Uterus (tissue), 4 donors: ENCODE measurements at places on chromosomes 2 and 18.

DNA sequence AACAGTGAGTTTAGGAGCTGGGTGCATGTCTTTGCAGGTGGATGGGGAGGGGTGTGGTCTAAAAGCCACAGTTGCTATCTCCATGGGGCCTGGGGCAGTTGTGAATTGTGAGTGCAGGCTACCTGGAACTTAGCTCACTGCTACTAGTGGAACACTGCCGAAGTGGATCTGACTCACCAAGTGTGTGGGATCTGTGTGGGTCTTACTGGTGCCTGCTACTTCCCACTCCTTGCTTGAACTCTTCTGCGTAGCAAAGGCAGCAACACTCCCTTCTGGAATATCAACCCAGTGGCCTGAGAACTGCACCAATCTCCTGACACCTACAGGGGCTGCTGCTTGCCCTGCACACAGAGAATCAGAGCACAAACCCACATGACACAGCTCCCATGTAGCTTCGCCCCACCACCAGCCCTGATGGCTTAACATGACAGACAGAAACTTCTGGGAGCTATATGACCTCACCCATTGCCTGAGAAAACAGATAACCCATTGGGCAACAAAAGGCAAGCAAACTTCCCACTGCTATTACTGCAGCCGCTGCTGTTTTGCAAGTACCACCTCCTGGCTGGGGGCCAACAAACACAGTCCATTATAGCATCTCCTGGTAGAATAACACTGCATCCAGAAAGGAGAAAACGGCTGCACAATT lies 455.1 kb upstream of the DDX18 start:
- DNase-seq: no peak

DNA sequence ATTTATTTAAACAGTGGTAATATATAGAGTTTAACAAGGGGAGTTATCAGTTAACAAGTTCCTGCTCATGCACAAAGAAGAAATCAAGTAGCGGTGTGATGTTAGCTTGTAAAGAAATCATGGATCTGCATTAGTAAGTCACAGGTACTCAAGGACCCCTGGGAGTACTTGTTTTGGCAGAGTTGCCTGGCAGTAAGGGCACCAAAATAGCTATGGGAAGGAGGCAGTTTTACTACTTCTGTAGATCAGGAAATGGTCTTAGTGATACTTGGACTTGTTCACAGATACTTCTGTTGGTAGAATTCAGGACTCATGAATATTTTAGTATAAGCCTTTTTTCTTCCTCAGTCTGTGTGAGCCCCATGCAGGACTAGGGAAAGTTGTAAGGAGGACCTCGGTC lies 107.3 kb upstream of the IL1R2 start:
- DNase-seq: no peak

- DNase-seq: no peak
Observed at GRCh38 chr2:43276266-43276941, 50.0 kb upstream of the ZFP36L2 start.

DNA sequence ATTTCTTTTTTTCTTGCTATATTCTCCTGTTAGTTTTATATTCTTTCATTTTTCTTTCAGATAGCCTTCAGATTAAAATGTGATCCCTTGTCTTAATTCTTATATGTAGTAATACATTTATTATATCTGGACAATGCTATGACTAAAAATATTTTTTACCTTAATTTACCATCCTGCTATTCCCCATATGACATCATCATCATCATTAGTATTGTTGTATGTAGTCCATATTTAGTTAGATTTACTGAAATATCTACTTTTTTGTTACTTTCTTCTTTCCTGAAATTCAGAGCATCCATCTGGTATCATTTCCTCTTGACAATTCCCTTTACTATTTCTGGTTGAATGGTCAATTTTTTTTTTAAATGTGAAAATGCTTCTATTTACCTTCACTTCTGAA lies 951.6 kb upstream of the POU3F3 start:
- DNase-seq: no peak

DNA sequence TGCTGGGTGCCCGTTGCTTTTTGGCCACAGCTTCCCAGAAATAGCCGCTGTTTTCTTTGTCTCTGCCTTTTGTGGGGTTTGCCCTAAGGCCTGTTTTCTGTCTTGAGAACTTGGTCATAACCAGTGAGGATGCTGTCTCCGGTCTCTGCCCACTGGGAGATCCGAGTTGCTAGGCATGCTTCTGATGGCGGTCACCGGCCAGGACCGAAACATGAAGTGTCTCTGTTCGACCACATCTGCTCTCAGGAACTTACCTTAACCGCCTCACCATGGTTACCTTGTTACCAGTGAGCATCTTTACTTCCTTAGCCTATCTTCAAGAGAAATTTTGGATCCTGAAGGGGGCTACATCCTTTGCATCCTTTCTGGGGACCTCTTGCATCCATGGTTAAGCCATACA lies 91.9 kb downstream of the RTP5 start:
- no peak for DNase-seq

DNA sequence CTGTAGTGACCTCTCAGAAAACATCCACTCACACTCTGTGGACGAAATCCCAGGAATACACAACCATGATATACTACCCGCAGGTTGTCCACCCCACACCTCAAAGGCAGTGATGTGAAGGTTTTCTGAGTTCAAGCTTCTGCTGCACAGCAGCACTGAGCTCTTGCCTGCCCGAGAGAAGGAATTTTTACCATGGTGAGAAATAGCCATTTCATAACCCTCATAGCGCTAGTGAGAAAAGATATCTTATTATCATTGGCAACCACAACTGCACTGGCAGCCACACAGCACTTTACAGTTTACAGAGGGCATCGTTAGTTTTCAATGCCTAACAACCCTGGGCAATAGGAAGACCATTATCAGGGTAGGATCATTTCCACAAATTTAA lies 36.9 kb downstream of the NAPG start:
- no peak for DNase-seq

GRCh38 chr2:151508519-151508918 lies 98.8 kb downstream of the RIF1 start:
- no peak for DNase-seq

GRCh38 chr2:124563426-124563825 lies 538.3 kb downstream of the CNTNAP5 start:
- DNase-seq: no peak

DNA sequence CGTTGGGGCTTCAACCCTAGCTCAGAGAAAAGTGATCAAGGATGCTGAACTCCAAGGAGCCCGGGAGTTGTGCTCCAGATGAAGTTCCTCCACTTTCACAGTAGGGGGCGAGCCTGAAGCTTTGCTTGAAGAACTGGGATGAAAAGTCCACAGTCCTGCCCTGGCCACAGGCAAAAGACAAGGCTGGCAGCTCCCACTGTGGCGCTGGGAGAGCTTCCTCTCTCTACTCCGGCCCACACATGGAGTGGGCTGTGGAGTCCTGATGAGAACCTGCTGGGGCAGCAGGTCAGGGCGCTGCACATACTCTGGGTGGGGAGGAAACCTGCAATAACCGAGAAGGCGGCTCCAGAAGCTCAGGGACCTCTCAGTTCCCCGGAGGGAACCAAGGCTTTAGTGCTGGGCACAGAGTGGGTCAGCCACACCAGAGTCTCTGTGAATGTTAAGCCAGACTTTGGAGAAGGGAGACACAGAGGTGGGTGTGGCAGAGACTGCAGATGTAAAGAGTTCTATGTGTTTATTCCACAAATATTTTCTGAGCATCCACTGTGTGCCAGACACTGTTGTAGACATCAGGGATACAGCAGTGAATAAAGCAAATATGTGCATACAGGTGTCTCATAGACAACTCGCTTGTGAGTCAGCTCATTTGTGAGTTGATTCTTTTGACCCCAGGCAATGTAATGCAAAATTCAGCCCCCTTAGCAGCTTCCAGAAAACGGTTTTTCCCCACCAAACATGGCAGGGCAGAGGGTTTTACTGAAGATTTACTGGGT lies 48.0 kb upstream of the MRPL33 start:
- DNase-seq: peak; percentile 80

DNA sequence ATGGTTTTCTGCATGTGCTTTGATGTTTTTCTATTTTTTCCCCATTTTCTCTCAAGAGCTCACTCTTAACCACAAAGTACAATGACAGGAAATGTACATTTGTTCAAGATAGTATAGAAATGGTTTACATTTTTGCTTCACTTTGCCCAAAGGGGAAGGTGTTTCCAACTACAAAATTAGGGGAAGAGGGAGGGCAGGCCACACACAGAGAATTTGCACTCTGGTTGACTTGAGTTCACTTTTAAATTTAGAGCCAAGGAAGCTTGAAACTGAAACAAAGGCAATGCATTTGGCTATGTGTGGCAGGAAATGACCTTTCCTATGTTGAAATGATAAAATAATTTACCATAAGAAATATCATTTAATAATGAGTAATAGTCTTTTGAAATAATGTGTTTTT lies 19.1 kb upstream of the VIT start:
- no peak for DNase-seq

- DNase-seq: no peak
Observed at GRCh38 chr2:216803791-216804190, 56.1 kb downstream of the TNP1 start.

DNA sequence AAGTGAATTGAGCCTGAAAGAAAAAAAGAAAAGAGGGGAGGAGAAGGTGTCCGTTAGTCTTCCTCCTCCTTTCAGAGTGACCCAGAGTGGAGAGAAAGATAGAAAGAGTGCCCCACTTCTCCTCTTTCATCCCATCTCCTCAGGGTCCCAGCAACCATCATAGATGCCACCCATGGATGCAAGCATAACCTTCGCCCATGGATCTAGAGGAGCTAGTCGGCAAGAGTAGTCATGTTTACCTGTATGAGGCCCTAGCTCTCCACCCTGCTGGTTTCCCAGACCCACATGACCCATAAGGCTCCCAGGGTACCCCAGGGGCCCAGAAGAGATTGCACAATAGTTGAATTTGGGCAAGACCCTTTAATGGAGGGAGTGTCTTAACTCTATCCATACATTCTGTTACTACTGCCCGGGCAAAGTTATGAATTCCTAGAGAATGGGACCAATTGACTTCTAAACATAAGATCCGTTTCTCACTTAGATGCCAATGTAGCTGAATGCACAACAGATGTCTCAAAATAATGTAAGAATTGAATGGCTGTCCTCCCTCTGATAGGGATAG lies 56.1 kb upstream of the CDCA7 start:
- DNase-seq: no peak

DNA sequence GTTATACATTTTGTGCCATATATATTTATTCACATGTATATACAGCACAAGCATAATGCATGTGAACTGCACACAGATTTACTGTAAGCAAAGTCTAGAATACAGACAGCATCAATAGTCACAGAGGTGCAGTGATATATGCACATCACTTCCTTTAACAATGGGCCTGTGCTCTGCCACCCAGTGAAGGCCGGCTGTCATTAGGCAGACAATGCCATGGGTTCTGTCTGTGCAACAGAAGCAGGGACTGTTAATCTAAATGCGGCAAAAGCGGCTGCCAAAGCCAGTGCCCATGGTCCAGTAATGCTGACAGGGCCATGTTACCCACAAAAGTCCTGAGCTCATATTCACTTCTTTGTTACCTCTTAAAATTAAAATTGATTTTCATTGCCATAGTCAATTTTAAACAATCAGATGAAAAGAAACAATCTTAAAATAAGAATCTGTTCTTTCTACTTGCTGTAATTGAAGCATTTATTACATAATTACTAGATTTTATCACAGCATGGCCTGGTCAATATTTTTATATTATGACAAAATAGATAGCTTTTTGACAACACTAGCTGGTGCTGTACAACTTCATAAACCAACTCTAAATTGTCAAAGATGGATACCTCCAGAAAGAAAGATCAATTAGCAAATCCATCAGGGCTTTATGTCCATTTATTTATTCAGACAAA lies 232.0 kb downstream of the STK39 start:
- DNase-seq: no peak

GRCh38 chr2:586641-587076 lies 90.5 kb downstream of the TMEM18 start:
- no peak for DNase-seq

- no peak for DNase-seq
Observed at GRCh38 chr2:241061275-241061674, 40.8 kb downstream of the MTERF4 start.

DNA sequence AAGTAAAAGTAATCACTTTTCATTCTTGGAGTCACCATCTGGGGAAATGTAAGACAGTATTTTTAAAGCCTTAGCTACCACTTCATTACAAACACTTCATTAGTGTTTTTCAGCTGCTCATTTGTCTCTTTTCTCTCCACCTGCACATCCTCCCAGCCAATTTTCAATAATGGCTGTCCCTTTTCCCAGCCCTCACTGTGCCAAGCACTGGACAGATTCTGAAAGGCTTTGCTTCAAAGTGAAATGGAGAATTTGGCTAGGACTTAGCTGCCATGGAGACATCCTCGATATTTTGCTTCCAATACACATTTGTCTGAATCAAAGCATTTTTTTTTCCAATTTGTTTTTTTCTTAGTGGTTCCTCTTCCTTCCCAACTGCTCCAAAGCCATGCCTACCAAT lies 272.4 kb upstream of the NRXN1 start:
- DNase-seq: no peak

DNA sequence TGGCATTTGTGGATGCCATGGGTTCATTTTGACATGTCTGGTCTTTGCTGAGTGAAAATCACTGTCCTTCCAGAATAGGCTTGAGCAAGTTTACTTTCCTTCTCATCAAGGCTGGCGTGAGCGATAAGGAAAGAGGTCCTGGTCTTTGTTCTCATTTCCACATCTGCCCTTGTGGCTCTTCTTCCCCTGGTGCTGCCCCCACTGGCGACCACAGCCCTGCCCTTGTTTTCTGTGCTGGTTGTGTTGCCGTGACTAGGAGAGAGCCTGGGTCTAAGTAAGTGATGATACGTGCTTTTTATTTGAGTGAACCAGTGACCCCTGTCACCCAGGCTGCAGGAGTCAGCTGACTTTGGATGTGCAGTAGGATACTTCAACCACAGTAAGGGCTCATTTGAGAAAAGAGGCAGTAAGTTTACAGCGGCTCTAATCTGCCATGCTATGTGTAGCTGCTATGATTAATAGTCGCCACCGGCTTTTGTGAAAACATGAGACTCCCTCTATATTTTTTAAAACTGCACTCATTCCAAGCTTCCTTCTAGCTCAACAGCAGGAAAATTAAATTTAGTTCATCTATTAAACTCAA lies 441.7 kb downstream of the RNF144A start:
- no peak for DNase-seq

GRCh38 chr2:82667491-82667890 lies 1791.6 kb downstream of the SUCLG1 start:
- DNase-seq: no peak

DNA sequence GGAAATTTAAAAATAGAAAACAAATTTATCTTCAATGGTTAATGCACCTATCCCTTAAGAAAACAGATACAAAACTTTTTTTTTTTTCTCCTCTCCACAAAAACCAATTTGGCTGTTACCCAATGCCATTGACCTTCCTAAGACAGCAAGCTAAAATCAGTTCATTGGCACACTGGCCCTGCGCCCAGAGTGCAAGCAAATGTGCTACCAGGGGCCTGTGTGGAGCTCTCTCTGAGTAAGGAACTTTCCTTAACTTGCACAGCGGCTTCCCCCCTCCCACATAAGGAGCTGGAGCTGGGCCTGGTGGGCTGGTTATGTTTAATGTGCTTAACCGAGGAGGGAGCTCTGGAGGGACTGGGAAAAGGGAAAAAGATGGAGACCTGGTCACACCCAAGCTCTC lies 17.6 kb upstream of the POU3F3 start:
- DNase-seq: no peak
